HCT116 (cell line): ENCODE measurements at places on chromosomes 6 and 20. TPM values are rescaled to one million over a fixed set of nuclear protein-coding genes. Genes with fewer than 3 reads are reported as not detected.

DNA sequence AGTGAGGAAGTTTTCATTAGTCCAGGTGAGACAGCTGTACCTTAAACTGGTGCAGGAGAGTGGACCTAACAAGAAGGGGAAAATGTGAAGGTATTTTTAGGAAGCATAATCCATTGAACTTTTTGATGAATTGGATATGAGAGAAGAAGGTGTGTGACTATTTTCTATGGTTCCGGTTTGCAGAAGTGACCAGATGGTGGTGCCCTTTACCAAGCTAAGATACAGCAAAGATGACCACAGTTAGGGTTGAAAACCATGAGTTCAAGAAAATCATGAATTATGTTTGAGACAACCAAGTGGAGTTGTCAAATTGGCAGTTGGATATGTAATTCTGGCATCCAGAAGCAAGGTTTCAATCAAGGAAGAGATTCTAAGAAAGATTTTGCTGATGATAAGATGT, 61.9 kb upstream of the NRSN1 start:
- no peak overlapping the region for H3K4me3 ChIP-seq
- no peaks in the 10 kb centered on the region for H3K36me3 ChIP-seq
- H3K4me1 ChIP-seq: no peaks in the 10 kb centered on the region

GRCh38 chr6:55679503-55679902, 100.5 kb upstream of the HMGCLL1 start:
- no peak overlapping the region for H3K4me3 ChIP-seq
- H3K27me3 ChIP-seq: peaks cover 34% of the 10 kb centered on the region
- H3K36me3 ChIP-seq: no peaks in the 10 kb centered on the region

DNA sequence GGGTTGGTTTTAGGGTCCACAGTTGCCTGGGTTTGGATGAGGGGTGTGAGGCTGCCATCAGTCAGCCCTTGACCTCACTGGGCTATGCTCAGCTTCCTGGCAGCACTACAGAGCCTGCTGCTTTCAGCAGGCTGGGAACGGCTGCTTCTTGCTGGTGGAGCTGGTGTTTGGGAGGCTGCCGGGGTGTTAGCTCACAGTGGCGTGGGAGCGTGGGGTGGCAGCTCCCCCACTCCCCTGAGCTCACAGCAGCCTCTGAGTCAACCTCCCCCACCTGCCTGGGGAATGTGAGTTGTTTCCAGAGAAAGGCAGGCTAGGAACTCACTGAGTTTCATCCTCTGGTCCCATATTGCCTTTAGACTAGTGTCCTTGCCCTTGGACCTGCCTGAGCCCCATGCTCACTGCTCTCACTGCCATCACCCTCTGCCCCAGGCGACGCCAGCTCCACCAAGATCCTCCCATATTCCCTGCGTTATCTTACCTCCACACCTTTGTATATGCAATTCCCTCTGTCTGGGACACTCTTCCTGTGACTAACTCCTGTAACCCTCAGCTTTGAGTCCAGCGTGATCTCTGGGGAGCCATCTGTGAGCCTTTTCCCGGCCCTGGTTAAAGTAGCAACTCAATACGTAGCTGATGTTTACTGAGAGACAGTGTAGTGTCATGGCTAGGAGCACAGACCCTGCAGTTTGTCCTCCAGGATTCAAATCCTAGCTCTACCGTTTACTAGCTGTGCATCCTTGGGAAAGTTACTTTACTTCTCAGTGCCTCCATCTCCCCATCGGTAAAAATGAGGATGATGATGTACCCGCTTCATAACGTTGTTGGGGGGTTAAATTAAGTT, 34.8 kb downstream of the PPP1R16B start:
- H3K4me1 ChIP-seq: no peaks in the 10 kb centered on the region
- no peaks in the 10 kb centered on the region for H3K27me3 ChIP-seq
- H3K36me3 ChIP-seq: no peaks in the 10 kb centered on the region
- no peak overlapping the region for H3K4me3 ChIP-seq

The EYS gene
- total RNA-seq: not detected

The FKBP1C gene
- total RNA-seq: 1.6 TPM

The MTRF1L gene
- 26.2 TPM for total RNA-seq
